ENCODE measurements at places on chromosomes 3 and 15.

GRCh38 chr3:11272906-11273574, 843 bp downstream of the ATG7 start:
- DNase-seq: no peak

DNA sequence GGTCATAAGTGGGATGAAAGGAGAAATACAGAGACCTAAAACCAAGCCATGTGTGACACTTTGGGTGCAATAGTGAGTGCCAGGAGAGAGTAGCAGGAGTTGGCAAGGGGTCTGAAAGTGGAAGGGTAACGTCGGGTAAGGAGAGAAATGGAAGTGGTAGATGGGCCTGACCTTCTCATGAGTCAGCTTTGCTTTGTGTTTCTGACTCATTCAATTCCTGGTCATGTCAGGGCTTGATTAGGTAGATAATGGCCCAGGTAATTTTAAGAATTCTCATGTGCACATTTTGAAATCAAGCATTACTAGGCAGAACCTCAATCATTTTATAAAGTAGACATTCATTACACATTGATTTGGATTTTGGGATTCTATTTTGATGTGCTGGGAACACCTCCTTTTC, 262.5 kb downstream of the SOX2 start:
- DNase-seq: no peak

GRCh38 chr3:185279587-185280138, 25.8 kb upstream of the EHHADH start:
- no peak for DNase-seq

DNA sequence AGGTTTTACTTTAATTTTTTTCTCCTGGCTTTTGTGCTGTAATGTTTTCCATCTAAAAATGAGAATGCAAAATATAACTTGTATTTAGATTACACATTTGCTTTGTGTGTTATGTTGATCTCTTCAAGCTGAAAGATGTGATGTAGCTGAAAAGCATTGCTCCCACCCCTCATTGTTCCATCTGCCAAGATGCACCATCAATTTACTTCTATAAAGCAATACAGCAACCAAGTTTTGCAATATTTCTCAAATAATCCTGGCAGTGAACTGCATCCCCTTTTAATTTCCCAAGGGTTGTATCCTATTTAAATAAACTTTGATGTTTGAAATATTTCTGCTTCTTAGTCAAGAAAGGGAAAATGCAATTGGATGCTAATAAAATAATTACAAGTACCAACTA, 52.6 kb upstream of the DUT start:
- no peak for DNase-seq

DNA sequence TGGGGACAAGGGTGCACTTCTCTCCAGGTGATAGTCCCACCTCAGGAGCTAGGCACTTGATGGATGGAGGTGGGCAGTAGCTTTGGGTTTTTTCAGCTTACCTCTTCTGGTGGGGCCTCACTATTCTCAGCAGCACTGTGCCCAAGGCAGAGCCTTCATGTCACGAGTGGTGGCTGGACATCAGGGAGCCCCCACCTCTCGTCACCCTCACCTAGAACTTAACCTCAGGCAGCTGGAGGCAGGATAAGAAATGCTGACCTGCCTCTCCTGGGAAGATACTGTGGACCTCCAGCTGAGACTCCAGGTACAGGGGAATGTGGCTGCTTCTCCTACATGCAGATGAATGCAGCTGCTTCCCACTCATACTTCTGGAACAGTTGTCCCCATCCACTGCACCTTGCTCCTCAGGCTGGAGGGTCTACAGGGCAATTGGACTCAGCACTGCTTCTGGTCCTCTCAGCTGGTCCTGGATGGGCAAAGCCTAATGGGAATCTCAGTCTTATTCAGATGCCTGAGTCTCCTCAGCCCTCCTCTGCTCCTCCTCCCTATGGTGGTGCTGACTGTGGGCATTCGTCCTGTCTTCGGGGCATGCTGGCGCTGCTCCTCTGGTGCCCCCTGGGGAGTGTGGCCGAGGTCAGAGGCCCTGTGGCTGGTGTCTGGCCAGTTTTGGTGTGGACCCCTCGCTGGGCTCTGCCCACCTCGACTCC, 129.9 kb downstream of the KLF13 start:
- DNase-seq: no peak

- no peak for DNase-seq
Measured at GRCh38 chr15:26805470-26805869, 32.6 kb upstream of the GABRB3 start.

DNA sequence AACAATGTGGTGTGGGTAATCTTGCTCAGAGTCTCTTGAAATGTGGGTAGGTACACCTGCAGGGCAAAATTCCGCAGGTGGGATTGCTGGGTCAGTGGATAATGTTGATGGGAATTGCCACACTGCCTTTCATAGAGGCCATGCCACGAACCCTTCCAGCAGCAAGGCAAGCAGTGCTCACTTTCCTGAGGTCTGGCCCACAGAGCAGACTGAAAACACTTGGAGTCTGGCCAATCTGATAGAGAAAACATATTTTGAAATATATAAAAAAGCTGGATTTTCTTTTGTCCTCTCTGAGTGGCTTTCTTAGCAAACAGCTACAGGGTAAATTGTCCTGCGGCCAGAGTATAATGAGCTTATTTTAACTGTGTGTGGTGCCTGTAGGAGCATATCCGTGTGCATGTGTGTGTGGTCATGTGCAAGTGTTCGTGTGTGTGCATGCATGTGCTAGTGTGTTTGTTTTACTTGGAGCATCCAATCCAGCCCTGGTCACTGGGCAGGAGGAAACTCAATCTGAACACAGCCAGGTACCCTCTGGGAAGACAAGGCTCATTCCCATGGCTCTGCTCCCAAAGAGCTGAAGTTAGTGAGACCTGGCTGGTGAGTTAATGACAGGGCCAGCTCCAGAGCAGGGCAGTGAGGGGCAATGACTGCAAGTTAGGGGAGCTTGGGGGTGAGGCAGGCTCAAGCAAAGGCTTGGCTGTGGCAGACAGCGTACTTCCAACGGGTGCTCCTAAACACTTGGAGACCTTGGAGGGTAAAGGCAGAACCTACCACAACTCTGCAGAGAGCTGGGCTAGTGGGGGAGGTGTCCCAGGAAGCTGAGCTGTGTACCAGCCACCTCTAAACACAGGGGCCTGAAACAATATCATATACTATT, 91.3 kb downstream of the PLXNA1 start:
- DNase-seq: no peak

GRCh38 chr3:15783361-15783969, 14.3 kb downstream of the ANKRD28 start:
- DNase-seq: no peak

DNA sequence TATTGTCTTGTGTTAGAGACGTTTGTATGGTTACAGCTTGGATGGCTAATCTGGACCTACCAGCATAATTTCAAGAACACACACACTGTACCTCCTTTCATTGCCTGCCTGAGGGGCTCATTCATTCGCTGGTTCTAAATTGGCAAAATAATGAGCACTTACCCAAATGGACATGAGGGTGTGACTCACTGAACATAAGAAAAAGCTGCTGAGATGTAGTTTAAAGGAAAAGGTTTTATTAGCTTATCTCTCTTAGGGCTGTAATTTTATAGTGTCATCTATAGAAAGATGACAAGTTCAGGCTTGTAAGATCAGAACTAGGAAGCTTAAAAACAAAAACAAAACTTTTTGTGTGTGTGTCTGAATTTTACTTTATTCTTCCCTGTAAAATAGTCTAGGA, 120.7 kb upstream of the WNT7A start:
- no peak for DNase-seq

GRCh38 chr3:167160781-167161180, 219.3 kb downstream of the ZBBX start:
- no peak for DNase-seq

GRCh38 chr15:31278061-31278445, 48.6 kb upstream of the KLF13 start:
- no peak for DNase-seq

DNA sequence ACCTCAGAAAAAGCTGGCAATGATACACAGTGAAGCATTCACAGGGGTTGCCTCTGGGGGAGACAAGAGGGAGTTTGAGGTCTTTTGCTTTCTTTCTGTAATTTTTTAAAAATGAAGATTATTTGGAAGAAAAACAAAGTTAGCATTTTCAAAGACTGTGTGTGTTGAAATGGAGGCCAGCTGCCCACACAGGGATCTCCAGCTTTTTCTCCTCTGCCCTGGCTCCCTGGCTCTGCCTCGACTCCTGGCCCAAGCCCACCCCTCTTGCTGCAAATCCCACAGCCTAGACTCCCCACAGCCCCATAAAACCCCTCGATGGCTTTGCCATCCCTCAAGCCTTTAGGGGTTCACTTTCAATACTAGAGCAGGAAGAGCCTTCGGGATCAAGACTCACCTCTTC, 68.4 kb downstream of the LINGO1 start:
- DNase-seq: no peak

- no peak for DNase-seq
Measured at GRCh38 chr3:18389108-18389733, 35.9 kb downstream of the SATB1 start.

- DNase-seq: no peak
Measured at GRCh38 chr3:147418808-147419701, 9.9 kb downstream of the ZIC1 start.

DNA sequence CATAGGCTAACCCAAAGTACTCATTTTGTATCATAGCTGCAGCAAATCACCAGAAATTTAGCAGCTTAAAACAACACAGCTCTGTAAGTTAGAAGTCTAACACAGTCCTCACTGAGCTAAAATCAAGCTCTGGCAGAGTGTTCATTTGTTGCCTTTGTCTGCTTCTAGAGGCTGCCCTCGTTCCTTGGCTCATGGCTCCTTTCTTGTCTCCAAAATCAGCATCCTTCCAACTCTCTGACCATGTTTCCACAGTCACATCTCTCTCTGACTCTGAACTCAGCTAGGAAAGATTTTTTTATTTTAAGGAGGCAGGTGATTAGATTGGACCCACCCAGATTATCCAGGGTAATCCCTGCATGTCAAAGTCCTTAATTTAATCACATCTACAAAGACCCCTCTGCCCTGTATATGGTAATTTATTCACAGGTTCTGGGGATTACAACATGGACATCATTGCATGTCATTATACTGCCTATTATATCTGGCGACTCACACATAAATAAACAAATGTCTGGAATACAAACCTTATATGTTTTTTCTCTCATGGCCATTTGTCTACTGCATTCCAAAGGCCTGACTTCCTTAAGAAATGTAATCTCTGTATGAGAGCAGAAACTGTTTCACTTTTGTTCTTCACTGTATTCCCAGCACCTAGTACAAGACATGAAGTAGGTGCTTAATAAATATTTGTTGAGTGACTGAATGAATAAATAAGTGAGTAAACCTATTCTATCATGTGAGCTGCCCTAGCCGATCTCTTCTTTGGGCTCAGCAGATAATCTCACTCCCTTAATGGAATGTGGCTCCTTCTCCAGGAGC, 15.1 kb upstream of the UACA start:
- no peak for DNase-seq

GRCh38 chr3:74331711-74332110, 282.7 kb downstream of the CNTN3 start:
- no peak for DNase-seq

- DNase-seq: no peak
Measured at GRCh38 chr15:77446840-77447390, 26.2 kb downstream of the HMG20A start.

- DNase-seq: no peak
Measured at GRCh38 chr15:48385031-48385830, 54.0 kb downstream of the DUT start.

GRCh38 chr3:102194760-102195159, 240.1 kb upstream of the ZPLD1 start:
- DNase-seq: no peak

DNA sequence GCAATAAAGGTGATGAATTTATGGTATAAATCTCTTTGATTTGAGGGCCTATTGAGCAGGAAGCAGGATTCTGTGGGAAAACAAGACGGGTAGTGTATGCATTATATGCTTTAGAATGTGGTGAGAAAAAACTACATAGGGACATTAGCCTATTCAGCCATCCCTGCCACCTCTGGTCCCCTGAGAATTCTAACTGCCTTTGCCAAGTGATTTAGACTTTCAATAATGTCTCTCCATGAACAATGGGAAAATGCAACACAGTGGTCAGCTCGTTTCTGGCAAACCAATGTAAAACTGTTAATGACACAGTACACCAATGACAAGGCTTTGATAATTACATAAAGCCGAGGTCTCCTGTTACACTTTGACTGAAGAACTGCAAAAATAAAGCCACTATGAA, 314.7 kb upstream of the CNTN4 start:
- DNase-seq: no peak

DNA sequence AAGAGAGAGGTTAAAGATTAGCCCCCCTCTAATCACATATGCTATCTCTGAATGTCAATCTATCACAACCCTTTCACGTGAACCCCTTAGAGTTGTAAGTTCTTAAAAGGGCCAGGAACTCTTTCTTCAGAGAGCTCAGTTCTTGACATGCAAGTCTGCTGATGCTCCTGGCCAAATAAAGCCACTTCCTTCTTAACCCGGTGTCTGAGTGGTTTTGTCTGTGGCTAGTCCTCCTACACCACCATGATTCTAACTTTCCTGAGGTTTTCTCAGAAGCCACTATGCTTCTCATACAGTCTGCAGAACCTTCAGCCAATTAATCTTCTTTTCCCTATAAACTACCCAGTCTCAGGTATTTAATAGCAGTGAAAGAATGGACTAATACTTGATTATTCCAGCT, 231.1 kb upstream of the CNTN6 start:
- DNase-seq: no peak

DNA sequence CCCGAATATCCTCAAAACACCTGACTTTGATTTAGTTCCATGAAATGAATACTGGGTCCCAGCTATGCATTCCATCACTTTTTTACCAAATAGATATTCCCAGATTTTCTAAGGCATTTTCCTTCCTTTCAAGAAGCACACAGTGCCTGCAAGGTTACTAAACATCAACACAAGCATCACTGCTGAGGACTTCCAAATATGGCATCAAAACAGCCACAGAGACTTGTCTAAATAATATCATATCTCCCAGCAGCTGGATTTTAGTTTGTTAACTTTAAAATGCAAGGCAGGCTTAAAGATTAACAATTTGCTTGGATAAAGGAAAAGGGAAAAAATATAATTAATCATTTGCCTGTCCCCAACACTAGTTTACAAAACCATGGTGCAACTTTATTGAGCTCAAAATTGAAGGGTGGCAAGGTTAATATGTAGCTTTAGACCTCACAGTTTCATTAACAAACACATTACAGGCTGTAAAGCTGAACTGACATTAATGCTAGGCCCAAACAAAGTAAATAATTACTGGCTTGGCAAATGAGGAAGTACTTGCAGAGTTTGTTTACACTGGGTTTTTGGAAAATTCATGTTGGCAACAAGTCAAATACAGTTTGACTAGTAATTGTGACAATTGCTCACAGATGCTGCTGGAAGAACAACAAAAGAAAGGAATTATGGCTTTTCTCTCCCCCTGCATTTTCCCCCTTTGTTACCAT, 401.7 kb upstream of the CDIN1 start:
- DNase-seq: no peak
